ENCODE measurements at places on chromosomes 11 and 22.
A peak's percentile ranks its signal among the peaks of the same experiment; 100 is the strongest.

DNA sequence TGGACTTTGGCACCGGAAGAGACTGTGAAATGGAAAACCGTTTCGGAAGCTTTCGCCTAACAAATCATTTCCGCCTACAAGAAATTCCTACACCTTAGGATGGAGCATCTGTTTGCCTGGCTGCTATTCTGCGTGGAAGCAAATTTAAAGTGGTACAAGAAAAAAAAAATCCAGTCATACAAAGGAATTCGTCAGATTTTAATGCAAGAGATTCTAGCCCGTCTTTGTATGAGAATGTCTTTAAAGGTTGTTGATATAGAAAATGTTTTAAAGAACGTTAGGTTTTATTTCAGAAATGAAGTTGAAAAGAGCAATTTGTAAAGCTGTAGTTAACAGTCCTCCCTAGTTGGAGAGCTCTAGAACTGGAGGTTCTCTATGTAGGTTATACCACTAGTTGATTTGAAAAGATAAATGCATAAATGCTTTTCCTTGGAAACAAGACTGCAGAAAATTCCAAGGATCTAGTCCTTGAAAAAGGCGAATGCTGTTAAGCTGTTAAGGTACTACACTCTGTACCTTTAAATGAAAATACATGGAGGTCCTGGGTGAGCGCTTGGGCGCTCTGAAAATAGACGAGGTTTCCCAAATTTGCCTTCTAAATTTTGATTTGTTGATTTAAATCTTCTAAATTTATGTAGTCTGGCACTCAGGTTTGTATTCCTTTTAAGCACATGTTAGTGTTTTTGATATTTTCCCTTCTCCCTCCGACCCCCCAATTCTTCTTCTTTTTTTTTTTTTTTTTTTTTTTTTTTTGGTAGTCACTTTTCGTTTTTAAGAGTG, 2.4 kb downstream of the NCR3LG1 start:
- DNase-seq: no peak

- DNase-seq: no peak
Observed at GRCh38 chr22:44582016-44582415, 84.0 kb upstream of the RTL6 start.

- DNase-seq: no peak
Observed at GRCh38 chr11:44557464-44557863, 8.0 kb upstream of the CD82 start.

- DNase-seq: no peak
Observed at GRCh38 chr11:76253416-76253815, 47.1 kb upstream of the WNT11 start.

DNA sequence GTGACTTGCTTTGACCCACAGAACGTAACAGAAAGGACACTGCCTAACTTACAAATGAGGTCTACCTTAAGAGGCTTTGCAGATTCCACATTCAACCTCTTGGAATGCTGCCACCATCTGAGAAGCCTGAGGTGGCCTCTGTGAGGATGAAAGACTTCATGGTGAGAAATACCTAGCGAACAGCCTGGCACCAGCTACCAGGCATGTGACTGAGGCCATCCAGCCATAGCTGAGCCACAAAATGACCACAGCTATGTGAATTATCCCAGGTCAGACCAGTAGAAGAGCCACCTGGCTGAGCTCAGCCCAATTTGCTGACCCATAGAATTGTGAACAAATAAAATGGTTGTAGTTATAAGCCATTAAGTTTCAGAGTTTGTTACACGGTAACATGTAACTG, 37.5 kb downstream of the PPARA start:
- no peak for DNase-seq

DNA sequence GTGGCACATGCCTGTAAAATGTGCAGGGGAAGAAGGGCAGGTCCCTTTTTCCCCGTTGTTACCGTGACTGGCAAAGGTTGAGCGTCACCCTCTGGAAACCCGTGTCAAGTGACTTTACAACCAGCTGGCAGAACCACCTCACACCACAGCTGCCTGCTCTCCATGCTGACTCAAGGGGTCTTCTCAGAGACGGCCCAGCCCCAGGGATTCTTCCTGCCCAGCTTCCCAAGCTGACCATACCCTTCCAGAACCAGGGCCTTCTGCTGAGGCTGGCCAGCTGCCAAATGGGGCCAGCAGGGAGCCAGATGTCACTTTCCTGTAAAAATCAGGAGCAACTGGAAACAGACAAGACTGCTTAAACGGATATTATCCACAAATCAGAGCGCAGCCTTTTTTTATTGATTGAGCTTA, 6.3 kb downstream of the PC start:
- peak; percentile 43 for DNase-seq

DNA sequence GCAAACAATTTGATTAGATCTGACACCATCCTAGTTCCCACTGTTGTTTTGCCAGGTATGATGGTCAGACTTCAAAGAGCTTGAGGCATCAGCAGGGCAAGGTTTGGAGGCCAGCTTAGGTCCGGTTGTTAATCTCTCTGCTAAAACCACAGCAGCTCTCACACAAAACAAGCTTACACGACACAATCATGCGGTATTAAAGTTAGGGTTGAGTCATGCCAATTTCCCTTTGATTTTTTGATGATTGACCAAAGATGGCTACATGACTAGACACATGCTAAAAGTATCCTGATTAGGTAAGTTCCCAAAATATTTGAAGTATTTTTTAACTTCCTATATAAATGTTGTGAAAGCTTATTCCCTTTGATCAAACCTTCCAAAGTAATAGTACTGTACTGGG, 145.9 kb downstream of the ELP4 start:
- peak; percentile 34 for DNase-seq

- no peak for DNase-seq
Observed at GRCh38 chr11:1360181-1360834, 29.4 kb upstream of the BRSK2 start.

All from adipocyte (in vitro differentiated cells).